ENCODE measurements at places on chromosomes 5 and 9.

DNA sequence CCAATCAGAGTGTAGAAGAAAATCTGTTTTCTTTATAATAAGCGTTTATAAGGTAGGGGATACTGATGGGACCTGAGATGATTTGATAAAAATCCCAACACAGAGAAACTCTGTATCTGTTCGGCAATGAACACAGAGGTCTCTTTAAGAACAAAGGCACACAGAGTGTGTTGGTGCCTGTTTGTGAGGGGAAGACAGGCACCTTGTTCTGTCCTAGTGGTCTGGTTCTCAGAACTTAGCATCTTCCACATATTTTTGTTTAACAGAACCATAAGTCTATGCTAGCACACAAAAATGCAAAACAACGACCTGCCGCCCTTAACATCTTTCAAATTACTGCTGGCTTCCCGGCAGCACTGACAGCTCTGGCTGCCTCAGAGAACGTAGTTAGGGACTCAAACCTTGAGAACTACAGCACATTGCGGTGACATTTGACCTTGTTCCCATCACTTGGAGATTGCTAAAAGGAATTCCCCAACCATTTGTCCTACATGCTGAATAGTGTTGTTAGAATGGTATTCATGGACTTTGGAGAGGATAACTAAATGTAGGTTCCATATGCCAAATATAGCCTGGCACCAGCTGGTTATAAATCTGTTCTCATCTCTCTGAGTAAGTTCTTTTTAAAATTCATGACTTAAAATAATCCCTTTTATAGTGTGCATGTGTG is 871.7 kb upstream of the TYRP1 start:
- no peaks in the 10 kb centered on the region for H3K36me3 ChIP-seq
- no peaks in the 10 kb centered on the region for H3K27me3 ChIP-seq
- no peak overlapping the region for H3K27ac ChIP-seq

DNA sequence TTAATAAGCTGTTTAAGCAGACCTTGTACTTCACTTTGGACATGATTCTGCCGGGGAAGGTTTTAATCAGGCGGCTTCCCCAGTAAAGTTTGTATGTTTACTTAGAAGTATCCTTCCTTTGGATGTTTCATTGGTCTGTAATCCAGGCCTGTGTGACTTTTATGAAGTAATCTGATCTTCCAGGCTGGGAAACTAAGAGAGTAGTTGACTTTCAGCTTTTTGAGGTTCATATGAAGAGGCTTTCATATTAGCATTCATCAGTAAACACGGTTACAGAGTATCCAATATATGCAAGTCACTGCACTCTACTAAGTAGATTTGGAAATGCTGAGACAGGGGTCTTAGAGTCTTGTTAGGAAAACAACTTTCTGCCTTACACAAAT is 1.1 kb downstream of the DNAJC21 start:
- H3K36me3 ChIP-seq: peaks cover 2% of the 10 kb centered on the region
- H3K27ac ChIP-seq: peak overlapping the region; percentile 97
- peak overlapping the region; percentile 74 for H3K4me3 ChIP-seq
- no peak for DNase-seq
- H3K4me1 ChIP-seq: peaks cover 32% of the 10 kb centered on the region
- no peaks in the 10 kb centered on the region for H3K27me3 ChIP-seq

DNA sequence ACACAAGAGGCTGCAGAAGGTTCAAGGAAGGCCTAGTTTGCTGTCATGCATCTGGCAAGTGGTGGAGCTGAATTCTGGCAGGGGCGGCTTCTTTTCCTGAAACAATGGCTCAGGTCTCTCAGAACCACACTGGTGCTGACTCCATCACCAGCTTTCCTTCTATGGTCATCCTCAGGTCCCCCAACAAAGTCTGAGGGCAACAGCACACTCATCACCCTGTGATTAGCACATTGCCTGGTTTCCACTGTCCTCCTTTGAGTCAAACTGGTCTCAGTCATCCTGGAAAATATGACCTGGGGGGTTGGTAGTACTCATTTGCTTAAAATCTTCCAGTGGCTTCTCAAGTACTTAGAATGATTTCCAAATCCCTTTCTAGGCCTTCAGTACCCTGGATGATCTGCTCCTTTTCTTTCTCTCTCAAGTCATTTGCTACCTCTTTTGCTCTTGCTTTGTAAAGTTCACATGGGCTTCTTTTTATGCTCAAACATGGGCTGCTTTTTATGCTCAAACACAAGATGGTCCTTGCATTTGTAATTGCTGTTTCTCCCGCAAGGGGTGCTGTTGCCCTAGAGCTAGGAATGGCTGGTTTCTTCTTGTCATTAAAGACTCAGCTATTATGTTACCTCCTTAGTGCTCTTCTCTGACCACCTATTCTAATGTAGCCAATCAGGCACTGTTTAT is 144.9 kb downstream of the ALDH1A1 start:
- no peak overlapping the region for H3K4me3 ChIP-seq
- no peaks in the 10 kb centered on the region for H3K4me1 ChIP-seq
- no peak for DNase-seq
- H3K36me3 ChIP-seq: no peaks in the 10 kb centered on the region
- no peak overlapping the region for H3K27ac ChIP-seq
- peaks cover 15% of the 10 kb centered on the region for H3K27me3 ChIP-seq

DNA sequence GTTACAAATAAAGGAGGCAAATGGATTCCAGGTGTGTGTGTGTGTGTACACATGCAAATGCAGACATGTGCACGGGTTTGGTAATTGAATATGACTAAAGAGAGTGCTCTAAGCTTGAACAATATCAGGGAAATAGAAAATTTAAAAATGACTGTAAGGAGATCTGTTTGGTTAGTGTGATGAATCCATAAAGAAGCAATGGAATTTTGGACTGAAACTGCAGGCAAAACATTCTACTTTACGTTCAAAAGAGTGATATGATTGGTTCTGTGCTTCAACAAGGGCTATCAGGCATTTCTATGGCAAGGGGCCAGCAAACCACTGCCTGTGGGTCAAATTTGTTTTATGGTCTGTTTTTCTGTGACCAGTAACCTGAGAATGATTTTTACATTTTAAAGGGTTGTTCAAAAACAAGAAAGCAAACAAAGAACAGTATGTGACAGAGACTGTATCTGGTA is 332.8 kb upstream of the KLF9 start:
- no peaks in the 10 kb centered on the region for H3K36me3 ChIP-seq
- H3K27me3 ChIP-seq: peaks cover 6% of the 10 kb centered on the region
- H3K4me1 ChIP-seq: no peaks in the 10 kb centered on the region
- no peak for DNase-seq
- no peak overlapping the region for H3K27ac ChIP-seq
- no peak overlapping the region for H3K4me3 ChIP-seq

DNA sequence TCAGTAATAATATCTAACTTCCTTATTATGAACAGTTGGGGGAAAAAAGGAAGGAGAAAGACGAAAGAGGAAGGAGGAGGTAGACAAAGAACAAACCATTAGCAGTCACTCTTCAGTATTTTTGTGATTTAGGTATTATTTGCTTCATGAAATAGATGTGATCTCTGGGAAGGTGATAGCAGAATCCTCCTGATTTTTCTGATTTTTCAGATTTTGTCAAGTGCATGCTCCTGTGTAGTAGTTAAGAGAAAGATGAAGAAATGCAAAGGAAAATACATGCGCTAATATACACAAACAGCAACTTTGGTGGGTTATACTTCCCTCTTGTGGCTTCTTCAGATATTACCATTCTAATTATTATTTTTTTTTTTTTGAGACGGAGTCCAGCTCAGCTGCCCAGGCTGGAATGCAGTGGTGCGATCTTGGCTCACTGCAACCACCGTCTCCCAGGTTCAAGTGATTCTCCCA is 31.6 kb downstream of the LMNB1 start:
- peak overlapping the region; percentile 98 for H3K27ac ChIP-seq
- H3K36me3 ChIP-seq: peaks cover 17% of the 10 kb centered on the region
- no peaks in the 10 kb centered on the region for H3K27me3 ChIP-seq
- DNase-seq: no peak

DNA sequence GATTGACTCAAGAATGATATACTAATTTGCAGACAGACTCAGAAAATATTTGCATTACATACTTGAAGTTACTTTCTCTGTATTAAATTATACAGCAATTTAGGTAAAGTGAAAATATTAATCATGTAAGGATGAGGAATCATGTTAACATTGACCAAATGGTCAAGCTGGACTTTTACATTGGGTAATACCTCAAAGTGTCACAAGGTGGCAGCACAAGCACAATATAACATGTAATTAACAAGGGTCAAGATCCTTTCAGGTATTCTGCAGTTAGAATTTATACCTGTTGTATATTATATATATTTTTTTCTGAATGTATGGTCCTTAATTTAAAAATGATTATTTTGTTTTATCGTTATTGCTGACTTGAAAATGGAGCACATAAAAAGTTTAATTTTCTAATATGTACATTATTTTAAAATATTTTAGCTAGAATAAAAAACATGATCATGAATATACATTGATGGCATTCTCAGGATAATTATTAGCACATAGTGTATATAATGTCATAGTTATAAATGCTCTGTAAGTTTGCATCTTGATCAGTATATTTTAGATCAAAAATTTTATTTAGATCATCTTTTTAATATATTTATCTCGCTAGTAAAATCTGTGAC is 8.6 kb downstream of the HAPLN1 start:
- no peaks in the 10 kb centered on the region for H3K36me3 ChIP-seq
- H3K4me3 ChIP-seq: no peak overlapping the region

DNA sequence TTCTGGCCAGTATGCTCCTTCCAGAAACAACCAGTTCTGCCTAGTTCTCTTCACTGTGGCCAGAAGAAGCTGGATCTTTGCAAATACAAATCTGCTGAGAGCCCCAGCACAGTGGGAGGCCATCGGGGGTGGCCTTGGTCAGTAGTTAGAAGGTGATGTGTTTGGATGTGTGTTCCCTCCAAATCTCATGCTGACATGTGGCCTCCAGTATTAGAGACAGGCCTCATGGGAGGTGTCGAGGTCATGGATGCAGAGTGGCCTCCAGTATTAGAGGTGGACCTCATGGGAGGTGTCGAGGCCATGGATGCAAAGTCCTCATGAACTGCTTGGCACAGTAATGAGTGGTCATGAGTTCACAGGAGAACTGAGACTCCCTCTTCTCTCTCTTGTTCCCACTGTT is 7.6 kb upstream of the IRX2 start:
- no peaks in the 10 kb centered on the region for H3K4me1 ChIP-seq
- H3K27me3 ChIP-seq: peaks cover 24% of the 10 kb centered on the region
- DNase-seq: no peak
- no peak overlapping the region for H3K27ac ChIP-seq

- no peak for DNase-seq
- H3K4me1 ChIP-seq: no peaks in the 10 kb centered on the region
- H3K27ac ChIP-seq: no peak overlapping the region
- H3K4me3 ChIP-seq: no peak overlapping the region
Observed at GRCh38 chr5:99586878-99587277, 658.1 kb upstream of the CHD1 start.

GRCh38 chr9:76650692-76651091 is 113.5 kb upstream of the PCA3 start:
- DNase-seq: no peak
- H3K4me3 ChIP-seq: peak overlapping the region; percentile 70
- peak overlapping the region; percentile 96 for H3K27ac ChIP-seq
- no peaks in the 10 kb centered on the region for H3K27me3 ChIP-seq

DNA sequence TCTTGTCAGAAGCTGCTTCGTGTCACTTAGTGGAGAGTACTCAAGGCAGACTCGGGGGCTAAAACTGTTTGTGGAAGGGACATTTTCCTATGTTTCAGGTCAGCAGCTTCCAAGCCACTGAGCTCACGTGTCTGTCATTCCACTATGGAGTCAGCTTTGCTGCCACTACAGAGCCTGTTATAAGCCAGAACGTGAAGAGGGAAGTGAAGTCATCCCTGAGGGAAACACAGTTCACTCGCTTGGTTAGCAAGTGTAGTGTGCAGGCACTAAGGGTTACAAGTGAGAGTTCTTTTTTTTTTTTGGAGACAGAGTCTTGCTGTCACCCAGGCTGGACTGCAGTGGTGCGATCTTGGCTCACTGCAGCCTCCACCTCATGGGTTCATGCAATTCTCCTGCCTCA is 24.5 kb upstream of the LTC4S start:
- H3K36me3 ChIP-seq: peaks cover 6% of the 10 kb centered on the region
- peaks cover 31% of the 10 kb centered on the region for H3K4me1 ChIP-seq
- peak overlapping the region; percentile 72 for H3K27ac ChIP-seq
- DNase-seq: no peak

DNA sequence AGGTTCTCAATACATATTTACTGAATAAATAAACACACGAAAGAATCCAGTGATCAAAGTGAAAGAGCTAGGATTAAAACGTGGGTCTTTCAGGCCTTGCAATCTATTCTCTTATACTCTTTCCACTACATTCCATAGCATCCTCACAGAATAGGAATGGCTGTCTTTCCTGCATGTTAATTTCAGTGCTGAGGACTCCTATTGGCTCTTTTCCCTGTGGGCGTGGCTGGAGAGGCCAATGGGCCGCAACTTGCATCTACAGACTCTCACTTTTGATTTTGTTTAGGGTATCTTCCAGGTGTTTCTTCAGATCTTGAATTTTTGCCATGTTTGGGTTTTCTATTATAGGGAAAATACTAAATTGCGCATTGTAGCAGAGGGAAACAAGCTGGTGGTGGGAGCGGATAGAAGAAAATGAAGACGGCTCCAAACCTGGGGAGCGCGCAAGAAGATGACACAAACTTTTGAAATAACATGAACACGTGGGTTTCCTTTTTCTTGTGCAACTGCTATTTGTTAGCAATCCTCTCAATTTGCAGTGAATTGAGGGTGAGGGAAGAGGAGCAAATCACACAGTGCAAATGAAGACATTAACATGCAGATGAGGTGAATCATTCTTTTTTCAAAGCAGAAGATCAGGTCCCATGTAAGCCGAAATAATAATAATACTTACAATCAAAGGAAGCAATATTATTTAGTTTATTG is 93.9 kb downstream of the GCNT1 start:
- H3K4me3 ChIP-seq: peak overlapping the region; percentile 36
- DNase-seq: no peak
- H3K36me3 ChIP-seq: no peaks in the 10 kb centered on the region
- H3K27me3 ChIP-seq: no peaks in the 10 kb centered on the region
- no peak overlapping the region for H3K27ac ChIP-seq
- peaks cover 18% of the 10 kb centered on the region for H3K4me1 ChIP-seq

- no peak overlapping the region for H3K27ac ChIP-seq
- no peak overlapping the region for H3K4me3 ChIP-seq
- no peak for DNase-seq
Observed at GRCh38 chr5:73996151-73996755, 370.3 kb downstream of the ARHGEF28 start.

DNA sequence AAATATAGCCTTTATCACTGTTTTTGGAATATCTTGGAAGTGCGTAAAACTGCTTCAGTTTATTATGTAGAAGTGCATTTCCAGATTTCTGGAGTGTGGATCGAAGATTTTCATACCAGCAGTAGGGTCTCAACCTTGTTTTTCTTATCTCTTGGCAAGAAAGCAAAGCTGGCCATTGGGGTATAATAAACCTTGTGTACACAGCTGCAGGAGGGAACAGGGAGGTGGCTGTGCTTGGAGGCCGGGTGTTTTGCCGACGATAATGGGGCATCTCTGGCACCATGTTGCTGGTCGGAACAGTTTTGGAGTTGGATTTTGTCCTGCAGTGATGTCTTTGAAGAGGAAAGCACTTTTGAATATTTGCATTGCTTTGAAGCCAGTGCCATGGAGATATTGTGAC is 308.8 kb upstream of the DMRT1 start:
- H3K4me1 ChIP-seq: no peaks in the 10 kb centered on the region
- H3K36me3 ChIP-seq: no peaks in the 10 kb centered on the region
- no peak overlapping the region for H3K4me3 ChIP-seq
- no peak for DNase-seq
